ENCODE measurements at places on chromosomes 6 and 20. TPM values are rescaled to one million over a fixed set of nuclear protein-coding genes. Genes with fewer than 3 reads are reported as not detected.

CCHCR1 gene
- 47.0 TPM for polyA plus RNA-seq

LCA5 gene
- 10.2 TPM for polyA plus RNA-seq

GRM1 gene
- polyA plus RNA-seq, result 0.40 TPM

NRSN2 gene
- polyA plus RNA-seq, result 46.0 TPM

NKAPL gene
- 3.0 TPM for polyA plus RNA-seq

ARFGEF3 gene
- 4.8 TPM for polyA plus RNA-seq

PRDM1 gene
- polyA plus RNA-seq, result 2.4 TPM

ID4 gene
- 149 TPM for polyA plus RNA-seq

RNF5 gene
- polyA plus RNA-seq, result 113 TPM

TINAG gene
- polyA plus RNA-seq, result 30.3 TPM

SIRPD gene
- polyA plus RNA-seq, result not detected

IL17A gene
- polyA plus RNA-seq, result not detected

OPRM1 gene
- polyA plus RNA-seq, result not detected

HLA-DQA2 gene
- polyA plus RNA-seq, result not detected

APCDD1L gene
- 16.0 TPM for polyA plus RNA-seq

PTPRT gene
- polyA plus RNA-seq, result 0.64 TPM

HNF4A gene
- polyA plus RNA-seq, result 35.0 TPM

WFDC5 gene
- polyA plus RNA-seq, result not detected

TNFRSF6B gene
- 3.0 TPM for polyA plus RNA-seq

OR2J3 gene
- polyA plus RNA-seq, result not detected

TXLNB gene
- 1.6 TPM for polyA plus RNA-seq

LIME1 gene
- polyA plus RNA-seq, result 17.9 TPM

TAAR5 gene
- polyA plus RNA-seq, result not detected

MYCT1 gene
- polyA plus RNA-seq, result 15.9 TPM

PRR18 gene
- polyA plus RNA-seq, result 0.35 TPM

HRH3 gene
- not detected for polyA plus RNA-seq

EEF1E1 gene
- 55.1 TPM for polyA plus RNA-seq

HACE1 gene
- polyA plus RNA-seq, result 26.0 TPM

GSTA2 gene
- polyA plus RNA-seq, result 0.20 TPM

OR2B2 gene
- polyA plus RNA-seq, result not detected

OVOL2 gene
- 1.5 TPM for polyA plus RNA-seq

HIVEP1 gene
- polyA plus RNA-seq, result 21.8 TPM

MYBL2 gene
- 24.6 TPM for polyA plus RNA-seq

PLA2G7 gene
- 2.6 TPM for polyA plus RNA-seq
